ENCODE measurements at places on chromosomes 16 and 17.
A peak's percentile ranks its signal among the peaks of the same experiment; 100 is the strongest.

GRCh38 chr16:76386784-76387183, 109.6 kb downstream of the CNTNAP4 start:
- peak; percentile 4 for DNase-seq

DNA sequence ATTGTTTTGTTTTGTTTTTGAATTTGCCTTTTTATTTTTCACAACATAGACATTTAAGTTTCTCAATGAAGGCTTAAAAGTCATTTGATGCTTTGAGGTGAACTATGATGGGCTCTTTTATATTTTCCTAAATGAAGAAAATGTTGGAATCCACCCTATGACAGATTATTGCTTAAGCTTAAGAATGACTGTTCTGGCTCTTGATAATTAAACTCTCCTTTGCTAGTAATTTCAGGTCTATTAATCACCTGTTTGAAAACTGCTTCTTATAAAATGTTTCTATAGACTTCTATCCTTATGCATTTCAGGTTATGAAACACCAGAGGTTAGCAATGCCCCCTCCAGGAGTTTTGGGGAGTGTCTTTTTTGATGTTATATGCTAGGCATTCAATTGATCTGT, 424.1 kb upstream of the DYNLRB2 start:
- DNase-seq: no peak

GRCh38 chr17:65158041-65158440, 20.9 kb downstream of the RGS9 start:
- no peak for DNase-seq

GRCh38 chr16:57634171-57634570, 5.7 kb downstream of the ADGRG1 start:
- DNase-seq: peak; percentile 42

DNA sequence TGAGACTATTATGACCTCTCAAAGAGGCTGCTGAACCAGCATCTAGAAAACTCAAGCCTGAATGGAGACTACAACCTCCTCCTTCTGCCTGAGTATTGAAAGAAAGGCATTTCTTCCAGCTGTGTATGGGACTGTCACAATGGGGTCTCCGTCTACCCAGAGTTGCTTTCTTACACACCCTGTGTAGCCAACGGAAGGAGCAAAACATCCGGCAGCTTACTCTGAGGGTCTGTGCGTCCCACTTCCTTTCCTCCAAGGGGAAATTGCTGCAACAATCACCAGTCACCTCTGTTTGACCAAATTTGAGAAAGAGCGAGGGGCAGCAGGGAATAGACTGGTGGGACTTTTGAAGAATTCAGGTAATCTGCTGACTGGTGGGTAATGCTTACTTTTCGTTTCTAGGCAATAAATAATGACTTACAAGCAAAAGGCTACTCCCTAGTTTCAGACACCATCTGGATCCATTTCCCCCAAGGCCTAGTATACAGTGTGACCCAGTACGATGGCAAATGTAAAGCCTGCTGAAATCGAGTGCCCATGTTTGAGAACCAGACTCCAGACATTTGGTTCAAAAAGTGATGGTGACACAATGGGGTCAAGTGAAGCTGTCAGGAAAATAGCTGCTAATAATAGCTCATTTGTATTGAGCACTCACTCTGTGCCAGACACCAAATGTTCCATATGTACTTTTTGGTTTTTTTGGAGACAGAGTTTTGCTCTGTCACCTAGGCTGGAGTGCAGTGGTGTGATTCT, 81.7 kb downstream of the YPEL2 start:
- DNase-seq: no peak

GRCh38 chr17:68054296-68054900, 18.9 kb downstream of the KPNA2 start:
- peak; percentile 32 for DNase-seq

DNA sequence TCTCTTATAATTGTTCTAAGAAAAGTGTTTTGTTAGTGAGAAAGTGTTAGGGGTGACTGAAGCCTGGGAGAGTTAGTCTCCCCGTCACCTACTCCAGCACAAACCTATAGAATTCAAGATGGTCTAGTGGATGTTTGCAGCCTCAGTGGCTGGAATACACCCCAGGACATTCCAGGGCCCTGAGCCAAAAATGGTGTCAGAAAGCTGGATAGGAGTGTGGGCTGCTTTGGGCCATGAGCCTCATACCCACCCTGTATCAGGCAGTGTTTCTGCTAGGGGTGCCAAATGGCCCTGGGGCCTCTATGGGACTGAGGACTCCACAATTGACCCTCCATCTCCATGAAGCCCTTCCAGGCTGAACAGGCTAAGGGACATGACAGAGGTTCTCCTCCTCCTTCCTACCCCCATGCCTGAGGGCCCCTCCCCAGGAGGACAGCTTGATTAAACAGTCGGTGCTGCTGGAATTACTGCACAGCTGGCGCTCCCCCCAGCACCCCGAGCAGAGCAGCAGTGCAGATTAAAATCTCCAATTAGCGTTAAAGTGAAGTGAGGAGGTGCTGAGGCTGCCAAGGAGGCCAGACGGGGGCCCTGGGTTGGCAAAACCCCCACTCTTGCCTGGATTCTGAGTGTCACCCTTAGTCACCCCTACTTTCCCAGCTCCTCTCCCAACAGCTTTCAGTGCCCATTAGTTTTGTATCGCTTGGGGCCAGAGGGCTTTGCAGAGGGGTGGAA, 59.1 kb downstream of the NEUROD2 start:
- DNase-seq: no peak

- no peak for DNase-seq
Observed at GRCh38 chr16:19997734-19998133, 76.0 kb downstream of the GPR139 start.

DNA sequence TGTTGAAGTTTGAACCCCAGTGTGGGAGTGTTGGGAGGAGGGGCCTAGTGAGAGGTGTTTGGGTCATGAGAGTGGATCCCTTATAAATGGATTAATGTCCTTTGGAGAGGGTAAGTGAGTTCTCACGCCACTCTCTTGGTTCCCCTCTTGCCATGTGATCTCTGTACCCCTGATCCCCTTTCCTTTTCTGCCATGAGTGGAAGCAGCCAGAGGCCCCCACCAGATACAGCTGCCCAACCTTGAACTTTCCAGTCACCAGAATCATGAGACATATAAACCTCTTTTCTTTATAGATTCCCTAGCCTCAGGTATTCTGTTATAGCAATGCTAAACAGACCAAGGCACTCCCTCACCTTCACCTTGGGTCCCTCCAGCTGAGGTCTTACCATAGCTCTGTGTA, 7.4 kb downstream of the SLC6A2 start:
- no peak for DNase-seq

DNA sequence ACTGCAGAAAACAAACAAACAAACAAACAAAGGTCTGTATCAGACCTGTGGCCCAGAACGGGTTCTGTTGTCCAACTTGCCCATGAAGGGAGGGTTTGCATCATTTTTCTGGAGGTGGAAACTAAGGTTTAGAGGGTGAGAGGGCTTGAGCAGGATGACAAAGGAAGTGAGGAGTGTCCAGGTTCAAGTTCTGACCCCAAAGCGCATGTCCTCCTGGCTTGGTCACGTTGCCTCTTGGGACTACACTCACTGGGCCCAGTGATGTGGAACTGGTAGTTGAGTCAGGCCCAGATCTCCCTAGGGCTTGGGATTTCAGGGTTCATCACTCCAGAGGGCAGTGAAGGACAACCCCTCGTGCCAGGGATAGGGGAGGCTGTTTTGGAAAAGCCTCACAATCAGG, 1.8 kb downstream of the SREBF1 start:
- no peak for DNase-seq

GRCh38 chr16:21224800-21225199, 8.7 kb upstream of the ANKS4B start:
- DNase-seq: no peak

DNA sequence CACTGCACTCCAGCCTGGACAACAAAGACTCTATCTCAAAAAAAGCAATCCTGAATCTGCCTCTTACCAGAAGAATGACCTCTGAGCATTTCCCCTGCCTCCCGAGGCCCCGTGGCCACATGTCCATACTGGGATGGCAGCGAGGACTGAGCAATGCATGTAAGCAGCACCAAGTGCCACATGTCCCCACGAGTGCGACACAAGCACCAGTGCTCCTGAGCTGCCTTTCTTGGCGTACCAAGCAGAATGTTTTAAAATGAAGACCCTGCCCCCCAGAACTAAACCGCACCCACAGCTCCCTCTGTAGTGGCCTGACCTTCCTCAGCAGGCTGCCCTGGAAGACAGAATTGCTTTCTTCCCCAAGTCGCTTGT, 373.3 kb downstream of the SLC39A11 start:
- no peak for DNase-seq

DNA sequence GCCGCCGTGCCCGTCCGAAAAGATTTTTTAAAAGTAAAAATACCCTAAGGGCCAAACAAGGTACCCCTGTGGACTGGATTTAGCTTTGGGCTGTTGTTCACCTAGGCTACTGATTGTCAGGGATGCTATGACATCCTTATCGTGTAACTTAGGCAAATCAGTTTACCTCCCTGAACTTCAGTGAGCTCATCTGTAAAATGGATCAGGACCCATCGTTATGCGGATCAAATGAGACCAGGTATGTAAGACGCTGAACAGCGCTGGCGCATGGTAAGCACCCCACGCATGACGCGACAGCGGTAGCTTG, 658 bp upstream of the ZNF771 start:
- no peak for DNase-seq

- no peak for DNase-seq
Observed at GRCh38 chr17:70353408-70354092, 184.2 kb downstream of the KCNJ2 start.

GRCh38 chr16:60717808-60718207, 1318.4 kb downstream of the CDH8 start:
- no peak for DNase-seq

GRCh38 chr16:53100889-53101288, 46.1 kb downstream of the CHD9 start:
- DNase-seq: no peak

GRCh38 chr17:44331249-44331760, 6.7 kb upstream of the SLC25A39 start:
- peak; percentile 67 for DNase-seq

DNA sequence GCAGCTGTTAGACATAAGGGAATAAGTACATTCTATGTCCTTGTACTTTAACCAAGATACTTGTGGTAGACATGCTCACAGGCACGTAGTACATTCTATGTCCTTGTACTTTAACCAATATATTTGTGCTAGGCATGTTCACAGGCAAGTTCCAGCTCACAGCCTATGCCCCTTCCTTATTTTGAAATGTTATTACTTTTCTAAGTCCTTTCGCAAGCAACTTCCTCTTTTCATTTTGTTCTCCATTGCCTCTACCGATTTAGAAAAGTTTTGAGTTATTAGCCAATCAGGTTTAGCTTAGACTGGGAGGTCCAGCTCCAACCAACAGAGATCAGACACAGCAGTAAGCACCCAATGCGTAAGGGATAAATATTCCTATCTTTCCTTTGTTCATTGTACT, 60.1 kb upstream of the NUDT7 start:
- no peak for DNase-seq

GRCh38 chr17:6245301-6246177, 175.4 kb downstream of the WSCD1 start:
- DNase-seq: no peak

- DNase-seq: no peak
Observed at GRCh38 chr17:80442323-80442659, 27.3 kb downstream of the ENDOV start.

GRCh38 chr17:64262198-64262999, 661 bp downstream of the TEX2 start:
- peak; percentile 42 for DNase-seq

DNA sequence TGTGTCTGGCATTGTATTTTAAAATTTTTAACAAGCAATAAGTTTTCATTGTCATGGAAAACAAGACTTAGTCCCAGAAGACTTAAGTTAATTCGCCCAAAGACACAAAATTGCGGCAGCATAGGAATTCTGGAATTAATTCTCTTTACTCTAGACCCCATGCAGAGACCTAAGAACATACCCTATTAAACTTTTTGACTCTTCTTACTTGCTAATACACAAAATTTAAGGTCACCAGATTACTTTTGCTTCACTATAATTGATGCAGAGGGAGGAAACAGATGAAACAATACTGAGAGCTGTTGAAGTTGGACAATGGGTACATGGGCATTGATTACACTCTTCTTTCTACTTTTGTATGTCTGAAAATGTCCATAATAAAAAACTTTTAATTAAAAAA, 12.6 kb downstream of the HELZ start:
- DNase-seq: no peak

GRCh38 chr16:12406926-12407690, 396.6 kb downstream of the CPPED1 start:
- DNase-seq: peak; percentile 40

DNA sequence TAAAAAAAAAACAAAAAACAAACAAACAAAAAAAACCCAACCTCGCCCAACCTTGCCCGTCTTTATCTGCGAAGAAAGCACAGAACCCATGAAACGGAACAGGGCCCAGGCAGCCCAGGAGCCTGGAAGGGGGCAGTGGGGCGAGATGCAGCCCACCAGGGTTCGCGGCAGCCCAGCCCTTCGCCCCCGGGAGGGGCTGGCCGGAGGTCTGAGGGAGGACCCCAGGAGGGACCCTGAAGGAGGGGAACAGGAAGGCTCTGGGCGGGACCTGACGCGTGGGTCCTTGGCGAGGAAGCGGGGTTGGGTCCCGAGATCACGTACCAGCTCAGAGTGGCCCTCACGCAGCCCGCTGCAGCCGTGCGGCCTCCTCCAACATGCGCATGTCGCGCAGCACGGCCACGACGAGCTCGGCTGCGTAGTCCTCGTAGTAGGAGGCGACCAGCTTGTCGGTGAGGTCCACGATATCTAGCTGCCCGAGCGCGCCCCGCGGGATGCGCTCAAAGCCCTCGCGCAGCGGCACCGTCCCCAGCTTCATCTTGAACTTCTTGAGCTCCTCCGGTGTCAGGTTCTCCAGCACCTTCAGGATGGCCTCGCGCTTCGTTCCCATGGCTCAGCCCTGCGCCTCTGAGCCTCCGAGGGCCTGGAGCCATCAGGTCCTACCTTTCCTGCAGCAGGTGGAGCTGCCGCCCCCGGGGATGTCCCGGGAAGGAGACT, at the start of gene PYDC1:
PYDC1 (minus strand) TSS at position 714 of the 714 bp plus-strand sequence; CDS start at position 607, 107 bp downstream.
- no peak for DNase-seq

GRCh38 chr17:52158450-52159042, at the start of gene CA10:
TSS of gene CA10 (minus strand) at chr17:52158714.
- no peak for DNase-seq

DNA sequence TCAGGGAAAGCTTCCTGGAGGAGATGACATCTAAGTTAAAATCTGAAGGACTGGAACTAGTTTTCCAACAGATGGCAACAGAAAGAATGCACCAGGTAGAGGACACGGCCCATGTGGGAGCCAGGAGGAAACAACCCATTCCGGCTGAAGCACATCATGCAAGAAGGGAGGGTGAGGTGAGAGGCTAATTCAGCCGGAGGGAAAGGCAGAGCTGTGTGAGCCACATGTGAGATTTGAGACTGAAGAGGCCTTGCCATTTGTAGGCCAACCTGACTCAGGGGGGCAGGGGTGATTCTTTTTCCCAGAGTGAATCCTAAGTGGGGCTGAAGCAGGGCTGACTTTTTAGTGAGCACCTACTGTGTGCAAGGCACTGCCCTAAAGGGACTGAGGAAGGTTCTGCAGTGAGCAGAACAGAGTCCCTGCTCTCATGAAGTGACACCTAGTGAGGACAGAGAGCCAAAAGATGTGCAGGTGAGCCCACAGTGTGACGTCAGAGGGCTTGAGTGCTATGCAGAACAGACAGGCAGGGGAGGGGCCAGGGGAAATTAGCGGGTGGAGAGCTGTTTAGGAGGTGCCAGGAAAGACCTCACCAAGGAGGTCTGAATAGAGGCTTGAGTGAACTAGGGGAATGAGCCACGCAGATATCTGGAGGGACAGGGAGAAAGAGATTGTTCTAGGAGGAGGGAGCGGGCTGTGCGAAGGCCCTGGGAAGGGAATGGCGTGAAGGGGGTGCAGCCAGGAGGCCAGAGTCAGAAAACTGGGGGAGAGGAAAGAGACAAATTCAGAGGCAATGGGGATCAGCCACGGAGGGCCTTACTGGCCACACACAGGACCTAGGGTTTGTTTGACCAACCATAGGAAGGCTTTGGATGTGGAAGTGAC, 19.8 kb upstream of the IL21R start:
- DNase-seq: no peak
